Activated B cell treated with CpG ODN at 0.5 μM for 24 hours (primary cell): ENCODE measurements at places on chromosomes 3 and 15.

GRCh38 chr3:38835939-38836338, 19.9 kb upstream of the SCN10A start:
- DNase-seq: no peak

GRCh38 chr3:9422712-9423424, 25.5 kb downstream of the SETD5 start:
- DNase-seq: no peak

DNA sequence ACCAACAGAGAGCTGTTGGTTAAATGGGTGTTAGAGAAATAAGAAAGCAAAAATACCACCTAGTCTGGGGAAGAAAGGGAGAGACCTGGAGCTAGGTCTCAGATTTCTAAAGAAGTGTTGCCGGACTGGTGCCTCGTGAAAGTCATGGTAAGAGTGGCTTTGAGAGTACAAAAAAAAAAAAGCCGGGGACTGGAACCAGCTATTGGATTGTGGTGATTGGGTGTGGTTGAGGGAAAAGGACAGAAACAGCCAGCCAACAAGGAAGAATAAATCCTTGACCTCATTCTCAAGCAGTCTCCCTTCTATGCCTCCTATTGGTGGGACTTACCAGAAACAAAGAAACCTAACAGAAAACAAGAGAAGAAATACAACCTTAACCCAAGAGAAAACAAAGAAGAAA, 346.4 kb upstream of the KCNMB2 start:
- DNase-seq: no peak

GRCh38 chr15:69497076-69497475, 44.5 kb downstream of the RPLP1 start:
- no peak for DNase-seq

DNA sequence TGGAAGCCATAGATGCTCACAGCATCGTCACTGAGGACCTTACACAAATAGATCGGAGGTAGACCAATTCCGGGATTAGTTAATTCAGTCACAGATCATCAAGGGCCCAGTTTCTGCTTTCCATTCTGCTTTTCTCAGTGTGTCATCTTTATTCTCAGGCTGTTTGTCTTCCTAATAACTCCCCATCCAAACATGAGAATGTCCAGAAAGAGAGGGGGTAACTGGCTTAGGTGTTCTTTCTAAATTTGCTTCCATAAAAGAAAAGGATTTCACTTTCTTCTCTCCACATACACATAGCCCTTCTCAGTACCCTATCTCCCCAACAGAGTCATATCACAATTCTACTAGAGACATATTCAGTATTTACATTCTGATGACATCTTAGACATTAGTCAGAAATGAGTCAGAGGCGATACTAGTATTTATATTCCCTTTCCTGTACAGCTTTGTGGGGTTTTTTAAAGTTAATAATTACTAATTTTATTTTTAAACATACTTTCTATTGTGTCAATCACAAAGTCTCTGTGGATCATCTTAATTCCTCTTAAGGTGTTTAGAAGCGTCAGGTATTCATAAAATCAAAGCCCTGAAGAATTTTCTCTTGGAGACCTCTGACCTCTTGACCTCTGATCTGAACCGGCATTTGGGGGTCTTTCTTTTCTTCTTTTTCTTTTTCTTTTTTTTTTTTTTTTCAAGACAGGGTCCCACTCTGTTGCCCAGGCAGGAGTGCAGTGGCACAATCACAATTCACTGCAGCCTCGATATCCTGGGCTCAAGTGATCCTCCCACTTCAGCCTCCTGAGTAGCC, 24.3 kb upstream of the IL12A start:
- DNase-seq: no peak

- no peak for DNase-seq
Observed at GRCh38 chr15:50162969-50163718, 18.9 kb upstream of the SLC27A2 start.

GRCh38 chr3:13011573-13012220, 61.5 kb downstream of the IQSEC1 start:
- DNase-seq: peak; percentile 63

DNA sequence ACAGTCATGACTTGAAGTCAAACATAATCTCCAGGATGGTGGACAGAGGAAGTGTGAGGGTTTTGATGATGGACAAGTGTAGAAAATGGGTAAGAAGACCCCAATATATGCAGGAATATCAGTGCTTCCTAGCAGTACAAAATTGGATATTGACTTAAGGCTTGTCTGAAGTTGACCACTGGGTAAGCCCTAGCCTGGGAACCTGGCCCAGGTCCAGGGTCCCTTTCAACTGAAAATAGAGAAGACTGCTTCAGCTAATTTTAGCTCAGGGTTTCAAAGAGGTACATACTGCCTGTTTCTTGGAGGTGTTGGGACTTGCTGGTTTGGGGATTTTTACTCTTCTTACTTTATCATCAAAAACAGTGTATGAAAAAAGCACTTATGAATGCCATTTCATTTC, 4.7 kb downstream of the NR1D2 start:
- DNase-seq: no peak

DNA sequence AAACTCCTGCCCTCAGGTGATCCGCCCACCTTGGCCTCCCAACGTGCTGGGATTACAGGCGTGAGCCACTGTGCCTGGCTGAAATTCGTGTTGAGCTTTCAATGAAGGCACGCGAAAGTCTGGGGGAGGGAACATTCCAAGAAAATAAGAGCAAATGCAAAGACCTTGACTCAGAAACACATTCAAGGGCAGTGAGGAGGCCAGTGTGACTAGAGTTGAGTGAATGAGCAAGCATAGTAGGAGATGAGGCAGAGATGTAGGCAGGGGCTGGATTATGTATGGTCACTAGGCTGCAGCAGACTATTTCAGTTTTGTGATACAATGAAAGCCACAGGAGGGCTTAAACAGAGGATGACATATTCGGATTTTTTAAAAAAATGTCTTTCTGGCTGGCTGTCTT, 67.0 kb downstream of the SCN11A start:
- DNase-seq: no peak
